ENCODE measurements at places on chromosomes 7 and 10.

DNA sequence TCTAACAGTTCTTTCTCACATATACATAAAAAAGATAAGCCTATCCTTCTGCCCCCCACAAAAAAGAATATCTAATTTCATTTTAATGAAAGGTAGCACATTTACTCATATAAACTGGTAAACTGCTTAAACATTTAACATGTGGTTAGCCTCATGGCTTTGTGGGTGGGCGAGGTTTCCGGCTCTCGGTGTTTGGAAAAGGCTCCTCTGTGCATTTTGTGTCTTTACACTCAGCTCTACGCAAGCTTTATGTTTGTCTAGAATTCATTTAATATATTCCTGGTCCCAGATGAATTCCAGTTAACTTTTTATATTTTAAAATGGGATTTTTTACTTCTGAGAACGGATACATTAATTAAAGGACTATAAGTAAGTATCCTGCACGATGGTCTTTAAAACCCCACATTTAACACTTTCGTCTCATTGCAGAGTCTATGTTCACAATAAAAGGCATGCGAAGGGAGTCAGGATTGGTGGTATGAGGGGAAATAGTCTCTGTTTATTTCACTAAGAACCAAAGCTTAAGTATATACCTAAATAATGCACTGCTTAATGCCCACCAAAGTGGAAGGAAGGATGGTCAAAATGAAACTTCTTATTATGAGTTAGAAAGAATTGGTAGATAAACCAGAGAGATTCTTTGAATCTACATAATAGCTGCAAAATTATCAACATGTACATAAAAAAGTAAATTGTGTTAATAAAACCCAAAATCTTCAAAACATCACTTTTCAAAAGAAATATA is 197.2 kb downstream of the CRPPA start:
- no peak for DNase-seq

DNA sequence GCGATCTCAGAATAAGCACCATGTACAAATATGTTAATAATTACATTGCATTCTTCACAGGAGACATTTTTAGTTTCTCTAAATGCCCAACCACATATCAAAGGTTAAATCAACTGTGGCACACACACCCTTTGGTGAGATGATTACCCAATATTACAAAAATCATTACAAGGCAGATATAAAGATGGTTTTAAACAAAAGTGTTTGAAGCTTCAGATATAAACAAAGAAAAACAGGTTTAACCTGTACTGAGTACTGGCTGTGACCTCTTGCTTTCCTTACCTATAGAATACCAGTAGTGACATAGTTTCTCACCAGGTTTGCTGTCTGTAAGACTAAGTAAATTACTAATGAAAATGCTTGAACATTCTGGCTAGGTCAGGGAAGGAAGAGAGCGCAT is 360.0 kb upstream of the IGFBP3 start:
- DNase-seq: no peak

GRCh38 chr10:97072851-97073665 is 112.7 kb downstream of the SLIT1 start:
- peak; percentile 2 for DNase-seq

GRCh38 chr10:75926763-75927162 is 495.3 kb downstream of the LRMDA start:
- DNase-seq: no peak

- no peak for DNase-seq
These were observed 110.1 kb downstream of the CYTH3 start for GRCh38 chr7:6162331-6162620.

- no peak for DNase-seq
These were observed 1164.0 kb upstream of the CELF2 start for GRCh38 chr10:9853405-9854355.

GRCh38 chr7:40965774-40966173 is 737.1 kb downstream of the INHBA start:
- DNase-seq: no peak

- DNase-seq: no peak
These were observed 8.7 kb downstream of the NCAPG2 start for GRCh38 chr7:158695726-158696452.

DNA sequence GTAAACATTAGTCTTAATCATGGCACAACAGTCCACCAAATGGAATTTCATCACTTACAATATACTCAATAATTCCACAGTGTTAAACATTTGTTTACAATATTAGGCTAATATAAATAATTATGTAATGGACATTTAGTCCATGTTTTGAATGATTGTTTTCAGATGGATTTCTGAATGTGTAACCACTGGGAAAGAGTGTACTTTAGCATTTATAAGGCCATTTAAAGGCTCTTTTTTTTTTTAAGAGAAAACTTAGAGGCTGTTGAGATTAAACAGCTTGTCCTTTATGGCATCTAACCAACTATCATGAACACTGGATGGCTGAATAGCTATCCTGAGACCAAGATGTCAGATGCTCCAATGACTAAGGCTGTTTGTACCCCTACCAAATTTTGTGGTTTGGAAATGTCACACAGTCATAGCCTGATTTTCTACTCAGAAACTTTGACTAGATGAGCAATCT is 248.3 kb upstream of the GLI3 start:
- DNase-seq: no peak

DNA sequence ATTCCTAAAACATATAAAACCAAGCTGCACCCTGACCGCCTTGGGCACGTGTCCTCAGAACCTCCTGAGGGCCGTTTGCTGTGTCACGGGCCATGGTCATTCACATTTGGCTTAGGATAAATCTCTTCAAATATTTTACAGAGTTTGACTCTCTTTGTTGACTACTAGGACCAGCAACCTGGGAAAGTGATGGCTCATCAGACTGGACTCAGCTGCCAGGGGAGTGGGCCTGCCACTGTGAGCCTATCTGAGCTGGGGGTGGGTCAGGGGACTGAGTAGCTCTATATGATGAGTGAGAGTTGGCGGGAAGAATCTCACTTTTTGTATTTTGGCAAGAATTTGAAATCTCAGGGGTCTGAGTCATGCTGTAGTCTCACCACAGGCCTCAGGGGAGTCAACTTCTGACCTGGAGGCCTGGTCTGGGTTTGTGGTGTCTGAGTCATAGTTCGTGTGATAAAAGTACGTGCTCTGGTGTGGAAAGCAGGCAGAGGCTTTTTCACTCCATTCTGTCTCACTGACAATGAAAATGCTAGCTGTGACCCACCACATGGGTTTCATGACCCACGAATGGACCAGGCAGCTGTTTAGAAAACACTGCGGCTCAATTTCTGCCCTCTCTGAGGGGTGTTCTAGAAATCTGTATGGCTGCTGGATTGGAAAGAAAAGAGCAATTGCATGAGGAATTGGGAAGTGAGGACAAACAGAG is 4.2 kb upstream of the UPP1 start:
- no peak for DNase-seq

GRCh38 chr10:97842656-97843280 is 6.9 kb upstream of the GOLGA7B start:
- DNase-seq: no peak

DNA sequence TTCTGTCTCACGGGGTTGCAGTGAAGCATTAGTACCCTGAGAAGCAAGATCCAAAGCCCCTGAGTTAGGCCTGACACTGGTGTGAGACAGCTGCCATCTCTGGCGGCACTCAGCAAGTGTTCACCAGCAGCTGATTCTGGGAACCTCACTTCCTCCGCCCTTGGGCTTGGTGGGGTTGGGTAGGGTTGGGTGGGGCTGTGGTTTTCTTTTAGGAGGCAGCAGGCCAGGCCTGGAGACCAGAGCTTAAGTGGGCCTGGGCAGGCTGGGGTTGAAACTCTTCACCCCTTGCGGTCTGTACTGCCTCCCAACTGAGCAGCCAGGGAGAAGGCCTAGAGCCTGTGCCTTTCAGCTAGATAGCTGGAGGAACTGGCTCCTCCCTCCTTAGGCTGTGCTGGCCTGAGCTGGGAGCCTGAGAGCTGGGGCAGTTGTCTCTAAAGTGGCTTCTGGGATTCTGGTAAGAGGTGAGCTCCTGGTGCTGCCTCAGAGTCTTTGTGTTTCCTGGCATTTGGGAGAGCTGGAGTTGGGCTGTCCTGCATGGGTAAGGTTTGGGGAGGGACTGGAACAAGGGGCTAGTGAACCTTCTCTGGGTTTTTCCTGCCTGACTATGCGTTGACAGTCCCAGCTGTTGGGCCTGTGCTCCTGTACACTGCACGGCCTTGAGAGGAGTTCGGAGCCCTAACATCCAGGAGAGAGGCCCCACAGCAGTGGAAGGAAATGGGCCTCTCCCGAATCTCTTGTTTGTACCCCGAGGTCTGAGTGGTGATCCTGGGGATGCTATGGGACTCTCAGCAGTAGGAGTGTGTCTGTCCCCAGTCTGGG is 5.1 kb downstream of the TSPAN14 start:
- DNase-seq: no peak

DNA sequence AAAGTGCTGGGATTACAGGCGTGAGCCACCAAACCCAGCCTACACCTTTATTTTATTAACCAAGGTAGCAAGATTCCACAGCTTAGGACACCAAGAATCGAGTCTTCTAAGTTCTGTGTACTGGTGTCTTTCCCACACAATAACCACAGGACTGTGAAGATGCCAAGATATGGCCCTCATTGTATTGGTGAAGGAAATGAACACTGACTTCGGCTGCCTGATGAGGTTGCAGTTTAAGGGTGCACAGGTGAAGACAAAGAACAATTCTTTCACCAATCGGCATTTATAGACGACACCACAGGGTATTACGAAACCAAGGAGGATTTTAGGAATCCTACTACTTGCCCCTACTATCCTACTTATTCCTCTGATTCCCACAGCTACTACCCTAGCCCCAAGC is 47.5 kb upstream of the SVOPL start:
- no peak for DNase-seq

- no peak for DNase-seq
These were observed 12.8 kb downstream of the HKDC1 start for GRCh38 chr10:69232736-69233480.

DNA sequence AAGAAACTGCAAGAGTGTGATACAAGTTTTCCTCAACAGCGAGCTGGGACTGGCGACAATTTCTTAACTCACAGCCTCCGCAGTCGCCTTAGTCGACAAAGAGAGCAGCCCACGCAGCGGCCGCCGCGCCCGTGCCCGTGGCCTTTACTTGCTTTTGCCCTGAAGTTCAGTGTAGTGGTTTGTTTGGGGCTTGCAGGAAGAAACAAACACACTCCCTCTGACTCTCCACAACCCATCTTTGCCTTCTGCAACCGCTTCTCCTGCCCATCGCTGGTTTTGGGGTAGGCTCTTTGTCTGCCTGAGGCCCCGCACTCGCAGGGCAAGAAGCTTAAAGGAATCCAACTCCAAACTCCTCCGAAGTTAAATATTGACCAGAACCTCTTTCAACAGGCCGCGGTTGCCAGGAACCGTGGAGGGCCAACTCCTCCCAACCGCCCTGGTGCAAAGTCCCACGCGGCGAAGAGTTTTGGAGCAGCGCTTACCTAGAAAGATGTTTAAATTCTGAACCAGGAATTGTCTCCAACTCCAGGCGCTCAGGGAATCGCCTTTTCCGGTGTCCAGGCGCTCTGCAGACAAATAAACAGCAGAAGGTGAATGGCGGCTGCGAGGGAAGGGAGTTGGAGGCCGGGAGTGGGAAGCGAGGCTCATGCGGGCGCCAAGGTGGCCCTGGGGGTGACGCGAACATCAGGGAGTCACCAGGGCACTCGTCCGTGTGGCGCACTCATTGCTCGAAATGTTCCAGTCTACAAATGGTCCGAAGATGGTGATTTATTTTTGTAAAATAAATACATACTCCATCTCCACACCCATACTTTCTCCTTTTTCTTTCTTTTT is 8.3 kb downstream of the HOXA4 start:
- no peak for DNase-seq

DNA sequence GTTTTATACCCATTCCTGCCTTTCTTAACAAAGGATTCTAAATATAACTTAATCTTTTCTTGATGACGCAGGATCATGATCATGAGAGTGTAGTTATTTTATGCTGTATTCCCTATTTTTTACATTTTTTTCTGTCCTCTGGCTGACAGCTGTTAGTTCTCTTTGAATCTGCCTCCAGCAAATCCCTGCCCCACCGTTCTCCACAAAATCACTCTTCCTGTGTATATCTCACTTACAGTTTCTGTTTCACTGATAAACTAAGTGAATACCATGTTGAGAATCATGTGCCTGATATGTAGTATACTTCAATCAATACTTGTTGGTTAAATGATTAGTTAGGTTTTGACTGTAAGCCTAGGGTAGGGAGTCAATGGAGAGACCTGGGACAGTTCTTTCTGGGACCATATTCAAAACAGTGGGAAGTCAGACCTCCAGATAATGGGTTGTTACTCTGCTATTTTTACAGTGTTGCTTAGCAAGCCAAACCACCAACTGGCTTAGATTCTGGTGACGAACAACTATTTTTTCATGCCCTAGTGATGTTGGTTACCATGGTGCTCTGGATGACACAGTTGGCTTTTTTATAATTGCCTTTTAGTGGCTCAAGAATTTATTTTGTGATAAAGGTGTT is 12.8 kb downstream of the CNNM1 start:
- DNase-seq: no peak

GRCh38 chr10:74322141-74322540 is 171.1 kb downstream of the ADK start:
- DNase-seq: no peak

DNA sequence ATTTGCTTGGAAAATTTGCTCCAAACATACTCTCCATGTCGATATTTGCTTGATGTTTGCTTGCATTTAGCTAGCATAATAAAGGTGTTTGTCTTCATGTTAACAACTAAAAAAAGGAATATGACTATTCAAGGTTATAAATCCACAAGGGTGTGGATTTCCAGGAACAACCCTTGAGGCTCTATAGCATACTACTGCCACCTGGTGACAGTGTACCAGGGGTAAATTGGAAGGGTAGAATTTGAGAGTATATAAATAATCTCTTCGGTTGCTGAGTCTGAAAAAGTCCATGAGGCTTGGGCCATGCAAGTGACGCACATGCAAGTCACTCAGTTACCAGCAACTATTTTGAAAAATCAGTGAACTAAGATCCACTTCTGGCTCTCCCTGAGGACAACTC is 68.4 kb downstream of the SLIT1 start:
- no peak for DNase-seq

GRCh38 chr7:7720193-7720592 is 1.8 kb upstream of the RPA3 start:
- DNase-seq: no peak

- no peak for DNase-seq
These were observed 16.6 kb downstream of the STMP1 start for GRCh38 chr7:135678612-135679575.

GRCh38 chr10:49162761-49163310 is 25.4 kb downstream of the TMEM273 start:
- DNase-seq: no peak

GRCh38 chr10:14003517-14004184 is 327.1 kb downstream of the FRMD4A start:
- no peak for DNase-seq

- DNase-seq: no peak
These were observed 34.8 kb upstream of the HNRNPH3 start for GRCh38 chr10:68296843-68297663.

DNA sequence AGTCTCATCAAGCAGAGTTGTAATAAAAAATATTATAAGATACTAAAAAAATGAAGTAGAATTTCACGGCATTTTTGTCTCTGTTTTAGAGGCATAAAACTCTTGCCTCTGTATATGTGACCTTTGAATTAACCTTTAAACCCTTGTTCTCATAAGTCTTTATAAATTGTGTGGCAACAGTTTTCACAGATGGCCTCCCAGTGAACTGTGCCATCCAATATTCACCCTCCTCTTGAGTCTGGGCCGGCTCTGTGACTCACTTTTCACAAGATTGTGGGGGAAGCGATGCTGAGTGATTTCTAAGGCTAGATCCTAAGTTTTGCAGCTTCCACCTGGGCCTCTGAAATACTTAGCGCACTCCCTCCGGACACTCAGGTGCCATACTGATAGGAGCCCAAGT is 4.6 kb upstream of the USP6NL start:
- no peak for DNase-seq

Data from NCI-H187 treated with DMSO at 0.1 percent for 48 hours (cell line).